ENCODE measurements at places on chromosomes 3 and 15.

GRCh38 chr3:188689101-188689574 lies 482.6 kb upstream of the TPRG1 start:
- DNase-seq = no peak

GRCh38 chr15:57866149-57866736 lies 159.7 kb downstream of the POLR2M start:
- peak; percentile 21 for DNase-seq

- DNase-seq = no peak
Measured at GRCh38 chr3:188929137-188929536, 242.6 kb upstream of the TPRG1 start.

- DNase-seq = no peak
Measured at GRCh38 chr15:73753250-73754130, at the start of gene INSYN1. Gene INSYN1 (minus strand): TSS chr15:73753351. CDS start chr15:73751130, 2,221 bp downstream.

DNA sequence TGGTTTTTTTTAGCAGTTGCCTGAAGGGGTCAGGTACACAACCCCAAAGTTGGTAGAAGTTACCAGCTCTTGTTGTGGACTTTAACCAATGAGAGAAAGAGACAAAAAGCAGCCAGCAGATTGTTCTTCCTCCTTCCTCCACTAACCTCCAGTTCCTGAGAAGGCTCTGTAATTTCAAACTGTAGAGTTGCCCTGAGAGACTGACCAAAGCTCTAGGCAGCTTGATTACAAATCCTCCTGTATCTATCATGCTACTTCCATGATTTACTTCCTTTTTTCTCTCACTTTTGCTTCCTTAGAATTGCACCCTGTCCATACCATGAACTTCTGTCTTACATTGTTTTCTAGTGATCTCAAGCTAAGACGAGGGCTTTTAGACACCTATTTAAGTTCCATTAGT lies 29.2 kb downstream of the NSUN3 start:
- DNase-seq = no peak
